IMR-90 (cell line): ENCODE measurements at places on chromosomes 5 and 9.

DNA sequence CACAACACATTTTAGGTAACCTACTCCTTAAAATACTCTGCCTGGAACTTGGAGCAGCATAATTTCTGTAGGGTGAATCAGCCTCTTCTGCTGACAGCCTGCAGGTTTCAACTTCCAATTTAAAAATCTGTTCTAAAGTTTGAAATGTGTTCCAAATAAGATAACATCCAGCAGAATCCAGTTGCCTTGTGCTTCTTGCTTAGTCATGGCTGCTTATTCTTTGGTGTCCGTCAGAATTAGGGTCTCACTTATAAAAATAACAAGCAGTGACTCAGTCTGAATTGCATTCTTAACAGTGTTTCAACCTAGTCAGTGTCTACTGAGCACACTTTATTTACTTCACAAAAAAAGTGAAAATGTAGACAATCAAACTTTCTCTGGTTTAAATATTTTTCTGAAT lies 3.7 kb downstream of the CDH6 start:
- peak; percentile 91 for DNase-seq

DNA sequence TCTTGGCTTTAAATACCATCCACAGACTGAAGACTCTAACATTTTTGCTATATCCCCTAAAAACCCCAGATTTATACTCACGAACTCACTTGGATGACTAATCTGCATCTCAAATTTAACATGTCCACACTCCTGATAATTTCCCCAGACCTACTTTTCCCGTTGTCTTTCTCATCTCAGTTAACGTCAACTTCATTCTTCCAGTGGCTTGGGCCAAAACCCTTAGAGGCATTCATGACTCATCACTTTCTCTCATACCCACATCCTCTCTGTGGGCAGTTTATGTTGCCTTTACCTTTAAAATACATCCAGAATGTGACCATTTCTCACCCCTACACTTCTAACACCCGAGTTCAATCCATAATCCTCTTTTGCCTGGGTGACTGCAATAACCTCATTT lies 96.7 kb downstream of the EDIL3 start:
- DNase-seq: peak; percentile 92

DNA sequence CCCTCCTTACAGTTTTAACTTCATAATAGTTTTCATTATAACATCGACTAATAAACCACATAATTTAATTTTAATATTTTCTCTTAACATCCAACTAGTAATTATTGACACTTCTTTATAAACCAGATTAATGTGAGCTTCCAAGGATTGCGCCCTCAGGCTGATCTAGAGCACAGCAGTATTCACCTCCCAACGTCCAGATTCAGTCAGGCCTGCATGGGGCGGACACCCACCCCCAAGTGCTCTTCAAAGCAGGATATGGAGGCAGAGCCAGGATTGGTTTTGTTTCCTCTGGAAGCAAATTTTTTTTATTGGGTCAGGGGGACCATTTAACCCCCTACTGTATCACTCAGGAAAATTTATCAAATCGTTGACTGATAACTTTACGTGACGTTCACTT lies 215.4 kb downstream of the TRIO start:
- DNase-seq: no peak

- no peak for DNase-seq
Measured at GRCh38 chr9:20681467-20681866, 2.6 kb upstream of the FOCAD start.

GRCh38 chr5:128002425-128002824 lies 81.1 kb upstream of the SLC12A2 start:
- peak; percentile 1 for DNase-seq

GRCh38 chr5:154534457-154535050 lies 56.5 kb upstream of the HAND1 start:
- DNase-seq: no peak

DNA sequence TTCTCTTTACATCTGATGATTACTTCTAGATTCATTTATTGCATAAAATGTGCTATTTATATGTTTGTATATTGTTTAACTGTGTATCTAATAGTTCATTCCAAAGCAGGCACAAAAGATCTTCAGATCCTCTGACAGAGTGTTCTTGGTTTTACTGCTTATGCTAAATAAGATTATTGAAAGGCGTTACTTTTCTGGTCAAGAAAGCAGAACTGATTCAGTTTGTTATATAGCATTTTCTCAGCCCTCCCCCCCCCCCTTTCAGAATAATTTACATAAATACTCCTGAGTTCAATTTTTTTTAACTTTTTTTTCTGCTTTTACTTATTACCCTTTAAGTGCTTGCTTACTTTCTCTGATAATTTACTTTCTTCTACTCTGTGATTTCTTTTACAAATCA lies 15.4 kb downstream of the CDC42SE2 start:
- no peak for DNase-seq

DNA sequence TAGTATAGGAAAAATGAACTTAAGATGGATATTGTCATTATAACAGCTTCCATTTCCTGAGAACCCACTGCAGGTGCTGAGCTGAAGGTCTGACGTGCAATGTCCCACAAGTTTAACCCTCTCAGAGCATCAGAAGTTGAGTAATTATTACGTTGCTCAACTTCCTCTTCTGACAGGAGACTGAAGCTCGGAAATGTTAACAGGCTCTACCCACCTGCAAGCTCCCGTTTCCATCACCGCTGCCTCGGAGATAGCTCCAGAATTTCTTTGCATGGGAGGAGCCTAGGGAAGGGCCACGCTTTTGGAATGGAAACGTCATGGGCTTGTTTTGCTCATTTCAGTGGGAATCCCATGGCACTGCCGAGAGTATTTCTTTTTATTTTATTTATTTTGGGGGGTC lies 1.0 kb upstream of the NTMT1 start:
- peak; percentile 32 for DNase-seq

GRCh38 chr5:146388386-146388785 lies 49.7 kb downstream of the POU4F3 start:
- DNase-seq: peak; percentile 29

- no peak for DNase-seq
Measured at GRCh38 chr9:91035825-91036208, 234.2 kb downstream of the SYK start.

- no peak for DNase-seq
Measured at GRCh38 chr9:36980148-36980974, 53.7 kb downstream of the PAX5 start.

GRCh38 chr9:129775448-129775798 lies 22.6 kb upstream of the PTGES start:
- no peak for DNase-seq

DNA sequence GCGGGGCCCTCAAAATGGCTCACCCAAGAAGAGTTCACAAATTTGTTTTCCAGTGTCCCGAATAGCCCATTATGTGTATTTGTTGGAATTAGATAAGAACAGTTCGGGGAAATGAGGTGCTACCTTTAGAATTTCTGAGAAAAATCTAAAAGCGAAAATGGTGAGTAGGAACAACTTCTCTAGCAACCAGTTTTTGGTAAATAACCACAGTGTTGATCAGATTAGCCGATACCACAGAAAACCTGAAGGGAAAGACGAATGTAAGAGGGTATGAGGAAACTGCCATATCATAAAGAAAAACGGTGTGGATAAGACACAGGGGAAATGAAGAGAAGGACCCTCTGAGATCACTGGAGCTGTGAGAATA lies 31.0 kb downstream of the ADAM19 start:
- DNase-seq: no peak
